ENCODE measurements at places on chromosomes 6 and 20.

DNA sequence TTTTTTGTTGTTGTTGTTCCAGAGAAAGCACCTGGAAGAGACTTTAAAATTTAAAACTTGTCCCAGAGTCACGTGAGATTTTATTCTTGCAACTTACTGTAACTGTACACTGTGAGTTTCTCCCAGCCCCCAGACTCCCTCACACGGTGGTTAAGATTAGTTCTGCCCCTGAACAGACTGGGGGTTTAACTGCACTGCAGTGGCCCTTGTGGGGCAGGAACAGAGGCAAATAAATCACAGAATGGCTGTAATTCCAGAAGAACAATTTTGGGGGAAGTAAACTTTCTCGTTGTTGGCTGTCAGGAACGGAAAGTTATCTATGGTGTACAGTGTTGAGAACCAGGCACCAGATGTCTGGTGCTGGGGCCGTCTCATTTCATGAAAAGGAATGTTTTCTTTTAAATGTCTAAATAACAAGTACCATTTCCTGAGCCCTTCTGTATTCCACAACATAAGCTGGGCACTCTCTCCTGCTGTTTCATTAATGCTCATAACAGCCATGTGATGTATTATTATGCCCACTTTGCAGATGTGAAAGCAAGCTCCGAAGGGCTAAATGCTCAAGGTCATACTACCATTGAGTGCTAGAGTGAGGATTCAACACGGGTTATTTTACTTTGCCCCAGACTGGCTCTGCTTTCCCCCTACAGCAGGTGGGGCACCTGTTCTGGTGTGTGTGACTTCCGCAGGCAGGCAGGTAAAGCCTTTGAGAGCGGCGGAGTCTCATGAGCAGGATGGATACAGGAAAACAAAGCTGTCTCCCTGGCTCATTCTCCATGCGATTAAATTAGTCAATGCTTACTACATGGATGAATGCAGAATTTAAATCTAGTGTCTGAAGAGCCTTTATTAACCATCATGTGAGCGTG is 30.5 kb downstream of the CNKSR3 start:
- no peak for DNase-seq

DNA sequence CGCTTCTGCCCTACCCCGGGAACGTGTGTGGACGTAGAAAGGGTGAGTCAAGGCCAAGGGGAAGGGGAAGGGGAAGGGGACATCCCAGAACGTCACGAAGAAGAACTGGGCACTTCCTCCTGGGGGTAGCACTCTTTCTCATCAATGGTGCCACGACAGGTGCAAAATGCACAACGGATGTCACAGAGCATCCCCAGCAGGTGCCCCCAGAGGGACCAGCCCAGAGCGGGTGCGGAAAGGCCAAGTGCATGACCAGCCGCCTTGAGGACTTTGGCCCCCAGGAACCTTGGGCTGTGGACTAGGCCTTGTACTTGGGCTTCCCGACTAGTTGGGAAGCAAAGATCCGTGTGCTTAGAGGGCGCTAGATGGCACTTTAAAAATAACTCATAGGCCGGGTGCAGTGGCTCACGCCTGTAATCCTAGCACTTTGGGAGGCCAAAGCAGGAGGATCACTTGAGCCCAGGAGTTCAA is 12.1 kb upstream of the SRC start:
- no peak for DNase-seq

DNA sequence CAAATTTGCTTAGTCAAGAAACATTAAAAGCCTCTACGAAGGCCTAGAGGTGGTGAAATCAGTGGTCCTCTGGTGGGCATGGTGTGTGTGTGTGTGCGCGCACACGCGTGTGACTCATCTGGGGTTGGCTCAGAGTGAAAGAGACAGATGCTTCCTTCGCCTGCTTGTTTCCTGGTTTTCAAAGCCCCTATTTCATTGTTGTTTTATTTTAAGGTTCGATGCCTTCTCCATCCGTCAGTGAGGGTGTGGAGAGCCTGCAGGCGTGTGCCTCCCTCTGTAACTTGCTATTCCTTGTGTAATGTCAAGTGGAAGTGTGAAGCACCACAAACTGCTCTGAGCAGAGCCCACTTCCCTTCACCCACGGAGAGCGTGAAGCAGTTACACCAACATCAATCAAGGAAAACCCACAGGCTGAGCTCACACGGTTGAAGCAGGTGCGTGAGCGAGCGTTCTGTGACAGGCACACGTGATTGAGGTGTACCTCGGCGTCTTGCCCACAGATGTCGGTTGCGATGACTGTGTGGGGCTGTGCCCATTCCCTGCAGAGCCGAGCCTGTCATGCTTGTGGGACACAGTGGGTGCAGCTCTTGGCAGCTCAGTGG is 233.9 kb downstream of the PRL start:
- DNase-seq = peak; percentile 82

DNA sequence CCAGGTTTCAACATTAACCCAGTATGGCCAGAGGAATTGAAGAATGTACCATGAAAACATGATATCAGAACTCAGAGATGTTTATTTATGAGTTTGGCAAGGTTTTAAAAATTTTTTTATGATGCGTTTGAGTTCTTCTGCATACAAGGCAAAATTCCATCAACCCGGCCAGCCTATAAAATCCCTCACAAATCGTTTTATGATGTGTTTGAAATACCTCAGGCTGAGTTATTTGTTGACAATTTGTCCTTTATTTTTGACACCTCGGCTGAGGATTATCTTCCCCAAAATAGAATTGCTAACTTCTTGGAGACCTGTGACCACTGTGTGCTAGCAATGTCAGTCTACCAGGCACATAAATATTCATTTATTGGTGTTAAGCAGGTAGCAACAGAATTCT is 91.9 kb upstream of the SLC24A3 start:
- no peak for DNase-seq

DNA sequence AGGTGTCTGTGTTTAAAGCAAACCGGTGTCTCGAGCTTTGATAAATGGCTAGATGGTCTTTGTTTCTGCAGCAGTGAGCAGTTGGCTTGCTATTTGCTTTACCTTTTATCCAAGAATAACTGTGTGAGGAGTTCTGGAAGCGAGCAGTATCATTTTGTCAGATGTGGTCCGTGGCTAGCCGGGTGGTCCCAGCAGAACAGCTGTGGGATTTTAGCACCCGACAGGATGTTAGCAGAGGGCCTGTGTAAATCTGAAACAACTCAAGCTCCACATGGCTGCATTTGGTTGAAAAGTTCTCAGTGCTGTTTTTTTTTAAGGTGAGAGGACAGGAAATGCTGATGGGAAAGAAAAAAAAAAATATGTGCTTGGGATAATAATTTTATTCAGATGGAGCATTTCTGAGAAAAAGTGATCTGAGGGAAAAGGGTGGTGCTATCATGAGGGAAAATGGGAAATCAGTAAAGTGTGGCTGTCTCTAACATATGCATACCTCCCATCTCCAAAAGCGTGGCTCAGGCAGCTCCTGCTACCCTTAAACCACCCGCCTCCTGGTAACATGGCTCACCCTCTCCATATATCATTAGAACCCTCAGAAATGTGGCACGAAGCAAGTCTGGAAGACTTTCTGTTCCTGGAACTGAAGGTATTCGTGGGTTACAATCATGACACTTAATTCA is 215.4 kb downstream of the TSHZ2 start:
- DNase-seq = no peak

DNA sequence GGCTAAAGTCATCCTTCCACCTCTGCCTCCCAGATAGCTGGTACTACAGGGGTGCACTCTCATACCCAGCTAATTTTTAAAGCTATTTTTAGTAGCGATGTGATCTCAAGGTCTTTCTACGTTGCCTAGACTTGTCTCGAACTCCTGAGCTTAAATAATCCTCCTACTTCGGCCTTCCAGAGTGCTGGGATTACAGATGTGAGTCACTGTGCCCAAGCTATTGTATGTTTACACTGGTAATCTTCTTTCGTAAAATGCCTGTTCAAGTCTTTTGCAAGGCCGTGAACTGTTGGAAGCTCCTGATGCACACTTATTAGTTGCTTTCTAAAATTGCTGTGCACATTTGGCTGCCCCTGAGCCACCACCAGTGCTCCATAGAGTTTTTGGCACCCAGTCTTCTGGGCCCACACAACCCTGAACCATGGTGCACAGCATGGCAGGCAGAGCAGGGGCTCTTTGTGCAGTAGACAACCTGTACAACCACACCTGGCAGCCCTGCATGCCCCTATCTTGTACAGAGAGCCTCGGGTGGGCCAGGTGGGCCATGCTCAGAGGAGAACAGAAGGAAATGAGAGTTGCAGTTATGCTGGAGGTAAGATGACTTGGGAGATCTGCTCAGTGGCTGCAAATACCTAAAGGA is 33.3 kb downstream of the PDRG1 start:
- no peak for DNase-seq

- peak; percentile 66 for DNase-seq
These were observed 31.8 kb upstream of the GMPR start for GRCh38 chr6:16206595-16207037.

DNA sequence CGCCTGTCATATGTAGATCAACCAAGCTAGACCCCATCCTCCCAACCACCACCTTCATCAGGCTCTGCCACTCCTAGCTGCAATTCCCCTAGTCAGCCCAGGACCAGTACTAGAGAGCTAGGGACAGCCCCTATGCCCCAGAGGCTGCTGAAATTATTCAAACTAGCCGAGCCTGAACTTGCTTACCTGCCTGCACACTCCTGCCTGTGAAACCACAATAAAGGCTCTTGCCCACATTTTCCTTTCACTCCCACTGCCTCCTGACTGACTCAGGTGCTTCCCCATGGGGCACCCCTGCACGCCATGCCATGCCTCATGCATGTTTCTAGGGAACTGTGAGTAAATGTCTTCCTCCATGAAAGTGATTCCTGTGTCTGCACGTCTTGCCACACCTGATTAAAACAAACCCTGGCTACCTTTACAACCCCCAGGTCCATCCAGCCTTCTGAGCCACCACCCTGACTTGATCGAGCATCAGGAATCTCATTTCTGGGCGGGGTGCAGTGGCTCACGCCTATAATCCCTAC is 66.5 kb upstream of the IER3 start:
- DNase-seq = peak; percentile 86

GRCh38 chr6:124958759-124959354 is 3.4 kb upstream of the RNF217 start:
- no peak for DNase-seq

DNA sequence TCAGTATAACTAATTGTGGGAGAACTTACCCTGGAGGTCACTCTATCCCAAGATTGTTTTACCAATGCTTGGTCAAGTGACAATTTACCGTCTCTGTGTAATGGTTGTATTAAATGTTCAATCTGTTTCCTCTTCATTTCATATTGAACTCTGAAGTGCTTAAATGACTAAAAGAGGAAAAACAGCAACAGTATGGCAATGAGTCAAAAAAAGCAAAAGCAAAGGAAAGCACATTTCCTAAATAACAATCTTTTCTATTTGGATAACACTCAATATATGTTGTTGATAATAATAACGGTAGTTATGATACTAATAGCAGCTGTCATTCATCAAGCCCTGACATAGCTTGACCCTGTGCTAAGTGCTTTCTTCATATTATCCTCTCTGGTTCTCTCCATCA is 152.4 kb downstream of the SYNE1 start:
- DNase-seq = no peak

DNA sequence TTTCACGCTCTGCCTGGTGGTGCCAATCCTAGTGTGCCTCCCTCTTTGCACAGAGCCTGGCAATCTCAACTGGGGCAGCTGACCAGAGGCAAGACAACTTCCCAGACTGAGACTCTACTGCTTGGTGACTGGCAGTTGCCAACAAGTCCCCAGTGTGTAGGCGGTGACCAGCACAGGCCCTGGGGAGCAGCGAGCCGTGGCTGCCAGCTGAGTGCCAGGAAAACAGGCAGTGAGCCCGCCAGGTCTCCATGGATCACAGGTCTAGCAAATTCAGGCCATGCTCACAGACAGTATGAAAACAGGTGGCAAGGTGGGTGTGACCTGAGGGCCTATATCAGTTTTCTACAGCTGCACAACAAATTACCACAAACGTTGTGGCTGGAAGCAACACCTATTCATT is 289.9 kb downstream of the KIF16B start:
- DNase-seq = no peak

- no peak for DNase-seq
These were observed 15.8 kb downstream of the TFEB start for GRCh38 chr6:41719436-41720261.

GRCh38 chr6:16388488-16388887 is 150.1 kb downstream of the GMPR start:
- no peak for DNase-seq

- peak; percentile 47 for DNase-seq
These were observed 18.8 kb downstream of the HIVEP2 start for GRCh38 chr6:142926177-142926493.

GRCh38 chr20:50271176-50271575 is 80.5 kb downstream of the CEBPB start:
- no peak for DNase-seq

GRCh38 chr20:12203981-12204380 is 286.3 kb downstream of the BTBD3 start:
- no peak for DNase-seq

- DNase-seq = no peak
These were observed 90.5 kb upstream of the TBX18 start for GRCh38 chr6:84854811-84855400.

DNA sequence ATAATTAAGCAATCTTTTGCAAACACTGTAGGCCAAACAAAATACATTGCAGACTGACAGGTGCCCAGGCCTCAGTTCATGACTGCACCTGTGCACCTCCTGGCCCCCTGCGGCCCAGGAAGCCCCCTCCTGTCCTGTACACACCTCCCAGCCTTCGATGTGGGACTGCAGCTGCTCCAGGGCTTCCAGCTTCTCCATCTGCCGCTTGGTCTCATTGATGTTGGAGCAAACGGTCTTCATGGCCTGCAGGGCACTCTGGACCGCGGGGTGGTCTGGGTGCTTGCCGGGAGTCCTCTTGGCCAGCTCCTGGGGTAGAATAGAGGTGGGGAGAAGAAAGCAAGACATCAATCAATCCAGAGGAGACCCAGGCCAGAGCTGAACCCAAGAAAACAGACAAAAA is 119.7 kb downstream of the PREX1 start:
- no peak for DNase-seq

DNA sequence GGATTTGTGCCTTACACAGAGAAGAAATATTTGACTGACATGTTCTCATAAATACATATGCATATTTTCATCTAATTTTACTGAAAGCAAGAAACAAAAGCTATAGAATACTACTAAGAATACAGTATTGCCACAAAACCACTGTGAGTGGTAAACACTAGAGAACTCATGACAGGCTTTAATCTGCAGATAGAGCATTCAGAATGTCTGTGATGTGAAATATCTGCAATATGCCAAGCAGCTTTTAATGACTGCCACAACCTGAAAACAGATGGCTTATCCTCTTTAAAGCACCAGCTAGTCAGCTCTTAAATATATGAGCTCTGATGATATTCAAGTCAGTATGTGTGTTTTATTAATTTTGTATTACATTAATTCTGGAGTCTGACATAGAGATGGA is 3.4 kb downstream of the NAPB start:
- DNase-seq = no peak
